NCI-H2029 (cell line): ENCODE measurements at places on chromosomes 13 and 19.
A peak's percentile ranks its signal among the peaks of the same experiment; 100 is the strongest.

DNA sequence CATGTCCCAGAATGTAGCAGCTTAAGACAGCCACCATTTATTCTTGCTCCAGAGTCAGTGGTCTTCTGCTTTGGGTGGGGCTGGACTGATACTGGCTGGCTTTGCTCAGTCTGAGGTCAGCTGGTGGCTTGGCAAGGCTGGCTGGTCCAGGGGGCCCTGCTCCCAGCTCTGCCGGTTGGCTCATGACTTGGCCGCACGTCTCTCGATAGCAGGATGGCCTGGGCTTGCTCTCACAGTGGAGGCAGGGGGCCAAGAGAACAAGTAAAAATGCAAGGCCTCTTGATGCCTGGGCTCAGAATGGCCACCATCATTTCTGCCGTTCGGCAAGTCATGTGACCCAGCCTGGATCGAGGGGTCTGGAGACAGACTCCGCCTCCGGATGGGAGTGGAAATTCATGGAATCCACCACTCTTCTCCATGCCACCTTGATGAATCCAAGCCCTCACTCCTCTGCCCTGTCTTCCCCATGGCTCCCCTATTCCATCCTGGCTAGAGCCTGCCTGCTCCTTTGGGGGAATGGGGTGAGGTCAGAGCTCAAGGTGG lies 13.1 kb downstream of the ACTMAP start:
- no peak for DNase-seq

DNA sequence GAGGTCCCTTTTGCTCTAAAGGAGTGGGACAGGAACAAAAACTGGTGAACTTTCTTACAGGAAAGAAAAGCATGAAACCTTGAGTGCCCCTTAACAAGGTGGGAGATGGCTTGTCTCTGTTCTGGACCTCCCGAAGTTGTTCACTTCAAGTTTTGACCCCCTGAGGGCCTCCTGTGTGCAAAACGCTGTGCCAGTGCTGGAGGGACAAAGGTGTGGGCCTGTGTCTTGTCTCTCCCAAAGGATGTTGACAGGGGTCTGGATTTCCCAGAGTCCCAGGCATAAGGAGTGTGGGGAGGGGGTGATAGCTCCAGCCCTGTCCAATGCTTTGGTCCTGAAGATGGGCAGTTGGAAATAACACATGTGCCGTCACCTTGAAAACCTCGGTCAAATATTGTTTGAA lies 6.5 kb downstream of the ZNF536 start:
- no peak for DNase-seq

DNA sequence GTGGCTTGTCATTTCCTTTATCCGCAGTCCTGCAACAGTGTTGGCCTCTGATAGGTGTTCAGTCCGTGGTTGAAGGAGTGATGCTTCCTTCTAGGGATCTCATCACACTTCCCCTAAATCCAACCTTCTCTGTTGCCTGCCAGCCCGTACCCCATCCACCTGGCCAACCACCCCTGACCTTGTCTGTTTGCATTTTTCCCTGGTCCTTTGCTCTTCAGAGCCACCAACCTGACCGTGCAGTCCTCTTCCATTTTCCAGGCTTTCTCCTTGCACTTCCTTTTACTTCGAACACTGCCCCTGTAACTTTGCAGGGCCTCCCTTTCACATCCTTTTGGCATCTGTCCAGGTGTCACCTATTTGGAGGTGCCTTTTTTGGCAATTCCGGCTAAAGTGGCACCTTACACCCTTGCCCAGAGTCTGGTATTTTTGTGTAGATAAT lies 696 bp downstream of the ZNF460 start:
- DNase-seq, result peak; percentile 29

GRCh38 chr13:109684084-109684823 lies 102.1 kb downstream of the IRS2 start:
- DNase-seq, result no peak

DNA sequence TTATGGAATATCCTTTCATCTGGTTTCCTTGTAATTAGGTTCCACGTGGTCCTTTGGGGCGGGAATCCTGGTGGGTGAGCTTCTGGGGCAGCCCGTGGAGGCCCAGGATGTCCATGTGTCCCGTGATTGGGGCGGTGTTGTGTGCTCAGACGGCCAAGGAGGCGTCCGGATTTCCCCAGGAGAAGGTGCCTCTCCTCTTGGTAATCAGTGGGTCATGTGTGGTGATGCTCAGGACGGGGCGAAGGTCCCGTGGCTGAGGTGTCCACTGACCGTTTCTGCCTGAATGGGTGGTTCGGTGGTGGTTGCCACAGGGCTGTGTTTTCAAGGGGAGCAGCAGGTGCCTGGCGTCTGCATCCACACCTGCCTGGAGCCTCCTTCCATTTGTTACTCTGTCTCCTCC lies 52.2 kb upstream of the F7 start:
- no peak for DNase-seq

DNA sequence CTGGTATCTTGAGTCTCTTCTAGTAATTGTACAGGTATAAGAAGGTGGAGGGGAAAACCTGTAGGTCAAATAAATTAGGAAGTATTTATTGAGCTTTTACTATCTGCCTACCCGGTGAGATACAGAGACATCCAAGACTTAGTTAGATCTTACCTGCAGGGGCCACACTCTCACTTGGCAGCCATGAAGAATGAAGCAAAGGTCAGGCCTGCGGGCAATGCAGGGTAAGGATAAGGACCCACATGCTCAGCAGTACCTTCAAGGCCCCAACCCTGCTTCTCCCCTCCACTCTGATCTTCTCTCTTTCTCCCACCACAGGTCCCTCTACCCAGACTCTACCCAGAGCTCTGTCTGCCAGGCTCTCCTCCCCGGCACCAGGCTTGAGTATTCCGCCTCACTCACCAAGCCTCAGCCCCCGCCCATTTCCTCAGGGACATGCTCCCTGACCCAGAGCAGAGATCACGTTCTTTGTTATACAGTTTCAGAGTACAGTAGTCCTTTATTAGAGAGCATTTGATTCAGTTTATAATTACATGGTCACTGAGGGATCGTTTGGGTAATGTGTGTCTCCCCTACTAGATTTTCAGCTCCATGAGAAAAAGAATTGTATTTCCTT lies 18.9 kb upstream of the CLDN10 start:
- no peak for DNase-seq

DNA sequence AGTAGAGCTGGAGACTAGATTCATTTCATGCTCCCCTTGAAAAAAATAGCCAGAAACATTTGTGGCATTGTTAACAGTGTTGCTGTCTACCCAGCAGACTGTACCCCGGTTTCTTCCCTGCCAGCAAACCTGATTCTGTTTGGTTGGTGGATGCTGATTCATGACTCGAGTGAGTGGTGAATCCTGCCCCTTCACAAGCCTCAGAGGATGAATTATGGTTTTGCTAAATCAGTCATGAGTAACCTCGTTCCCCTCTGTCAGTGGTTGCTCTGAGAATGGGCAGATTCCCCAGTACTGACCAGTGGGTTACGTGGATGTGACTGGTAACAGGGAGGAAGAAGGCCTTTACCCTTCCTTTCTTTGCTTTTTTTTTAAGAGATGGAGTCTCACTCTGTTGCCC lies 10.1 kb downstream of the NLRP12 start:
- DNase-seq, result no peak
